Tongue (tissue), 3 donors: ENCODE measurements at places on chromosomes 6 and 20. TPM values are rescaled to one million over a fixed set of nuclear protein-coding genes. Genes with fewer than 3 reads are reported as not detected.

DNA sequence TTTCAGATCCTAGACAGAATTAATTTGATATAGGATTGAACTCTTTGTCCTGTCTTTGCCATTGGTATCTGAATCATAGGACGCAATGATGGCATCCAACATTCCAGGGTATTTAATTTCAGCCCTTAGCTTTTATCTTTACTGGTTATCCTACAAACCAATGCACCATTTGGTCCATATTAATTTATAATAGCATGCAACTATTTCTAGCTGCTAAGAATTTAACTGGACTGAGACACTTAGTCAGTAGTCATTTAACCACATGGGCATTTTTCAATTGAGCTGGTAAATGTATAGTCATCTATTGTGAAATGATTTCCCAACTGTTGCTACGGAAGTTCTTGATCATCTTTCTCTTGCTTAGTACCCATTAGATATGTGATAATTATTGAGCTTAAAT is 141.1 kb downstream of the CD164 start:
- DNase-seq: no peak

DNA sequence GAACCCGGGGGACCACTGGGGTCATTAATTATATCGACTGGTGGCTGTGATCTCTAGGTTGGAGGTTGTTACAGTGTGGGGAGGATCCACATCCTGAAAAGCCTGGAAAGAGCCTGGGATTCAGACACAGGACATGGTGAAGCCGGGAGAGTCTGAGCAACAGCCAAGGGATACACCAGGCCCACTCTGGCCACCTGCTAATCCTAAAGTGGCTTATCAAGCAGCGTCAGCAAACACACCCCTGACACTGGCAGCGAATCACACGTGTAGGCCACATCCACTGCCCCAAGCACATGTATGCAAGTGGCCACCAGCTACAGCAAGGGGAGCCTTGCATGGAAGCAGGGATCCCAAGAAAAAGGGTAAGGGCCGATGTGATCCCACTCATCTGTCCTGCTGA is 41.0 kb downstream of the GFOD1 start:
- DNase-seq: no peak

DNA sequence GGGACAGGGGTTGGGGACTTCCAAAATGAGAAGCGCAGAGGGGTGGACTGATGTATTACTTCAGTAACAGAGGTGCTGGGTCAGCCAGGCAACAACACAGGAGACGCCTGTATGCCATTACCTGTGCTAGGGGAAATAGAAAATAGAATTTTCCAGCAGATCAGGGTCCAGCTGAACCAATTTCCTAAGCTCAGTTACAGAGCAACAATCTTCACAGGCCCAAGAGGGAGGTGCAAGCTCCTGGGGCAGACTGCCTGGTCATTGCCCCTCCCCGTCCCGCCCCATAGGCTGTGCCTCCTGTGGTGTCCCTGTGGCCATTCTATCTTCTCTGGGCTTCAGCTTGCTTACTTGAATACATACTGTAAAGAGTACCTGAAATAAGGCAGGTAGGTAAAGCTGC is 3.7 kb downstream of the KCNK5 start:
- no peak for DNase-seq

PRICKLE4 gene
- 4.4 TPM for total RNA-seq

DLK2 gene
- 5.2 TPM for total RNA-seq

DNA sequence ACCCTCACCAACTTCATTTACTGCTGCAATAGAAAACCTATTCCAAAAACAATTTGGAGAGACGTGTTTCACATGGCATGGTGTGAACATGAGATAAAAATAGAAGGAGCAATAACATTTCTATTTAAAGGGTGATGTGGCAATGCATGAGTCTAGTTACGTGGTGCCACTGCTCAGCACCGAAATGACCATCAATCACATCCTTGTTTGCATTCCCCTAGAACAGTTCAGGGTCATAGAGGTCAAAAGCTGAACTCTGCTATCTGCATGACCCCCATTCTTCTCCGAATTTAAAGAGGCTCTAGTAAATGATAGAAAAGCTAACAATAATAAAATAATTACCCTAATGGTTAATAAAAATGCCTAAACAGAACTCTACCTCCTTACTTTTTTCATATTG is 29.5 kb downstream of the ROS1 start:
- peak; percentile 9 for DNase-seq

- DNase-seq: no peak
These were observed 15.0 kb downstream of the CCN2 start for GRCh38 chr6:131936156-131936555.

- no peak for DNase-seq
These were observed 95.0 kb downstream of the PHACTR1 start for GRCh38 chr6:12811519-12811918.

GRCh38 chr20:12012241-12013222 is 94.8 kb downstream of the BTBD3 start:
- peak; percentile 25 for DNase-seq

DNA sequence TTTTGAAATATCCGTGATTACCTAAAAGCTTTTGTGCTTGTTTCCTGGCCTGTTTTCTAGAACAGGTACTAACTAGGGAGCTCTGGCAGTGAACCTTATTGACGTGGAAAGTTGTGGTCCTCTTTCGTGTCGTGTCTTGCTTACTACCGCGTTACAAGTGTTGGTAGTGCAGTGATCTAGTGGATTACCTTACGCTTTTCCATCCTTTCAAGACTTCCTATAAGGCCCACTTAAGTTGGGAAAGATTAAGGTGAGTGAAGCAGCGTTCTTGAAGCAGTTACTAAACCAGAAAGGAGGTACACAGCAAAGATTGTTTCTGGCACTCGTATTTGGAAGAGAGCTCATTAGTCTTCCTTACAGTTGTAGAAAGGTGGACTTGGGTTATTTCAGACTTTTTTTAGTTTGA is 1.9 kb downstream of the PNRC1 start:
- peak; percentile 68 for DNase-seq

- DNase-seq: no peak
These were observed 126.1 kb upstream of the UST start for GRCh38 chr6:148620579-148621298.

GRCh38 chr6:138963531-138963930 is 24.5 kb downstream of the REPS1 start:
- no peak for DNase-seq

GRCh38 chr6:167244064-167244960 is 46.8 kb upstream of the UNC93A start:
- DNase-seq: peak; percentile 57

SIRPG gene
- total RNA-seq: not detected

GRCh38 chr6:167120583-167120903 is 2.4 kb upstream of the CCR6 start:
- no peak for DNase-seq

DNA sequence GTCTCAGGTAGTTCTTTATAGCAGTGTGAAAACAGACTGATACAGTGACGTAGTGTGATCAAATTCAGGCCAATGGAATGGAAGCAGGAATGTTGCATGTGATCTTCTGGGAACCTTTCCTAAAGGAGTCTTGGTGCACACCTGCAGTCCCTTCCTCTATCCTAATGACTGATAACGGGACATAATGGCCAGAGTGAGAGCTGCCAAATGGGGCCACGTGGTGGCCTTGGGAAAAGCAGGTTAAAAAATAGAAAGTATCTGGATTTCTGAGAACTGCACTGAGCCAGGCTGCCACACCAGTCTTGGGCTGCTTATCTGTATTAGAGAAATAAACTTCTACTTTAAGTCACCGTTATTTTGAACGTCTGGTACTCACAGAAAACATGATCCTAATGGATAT is 51.9 kb downstream of the MEP1A start:
- no peak for DNase-seq

- peak; percentile 51 for DNase-seq
These were observed 71.0 kb upstream of the CD83 start for GRCh38 chr6:14046476-14047068.

TRERF1 gene
- 7.1 TPM for total RNA-seq

IRAK1BP1 gene
- total RNA-seq: 8.0 TPM

EMILIN3 gene
- 68.9 TPM for total RNA-seq

CPNE5 gene
- total RNA-seq: 8.7 TPM

PDE7B gene
- total RNA-seq: 14.6 TPM

PHACTR1 gene
- total RNA-seq: 2.5 TPM

DNA sequence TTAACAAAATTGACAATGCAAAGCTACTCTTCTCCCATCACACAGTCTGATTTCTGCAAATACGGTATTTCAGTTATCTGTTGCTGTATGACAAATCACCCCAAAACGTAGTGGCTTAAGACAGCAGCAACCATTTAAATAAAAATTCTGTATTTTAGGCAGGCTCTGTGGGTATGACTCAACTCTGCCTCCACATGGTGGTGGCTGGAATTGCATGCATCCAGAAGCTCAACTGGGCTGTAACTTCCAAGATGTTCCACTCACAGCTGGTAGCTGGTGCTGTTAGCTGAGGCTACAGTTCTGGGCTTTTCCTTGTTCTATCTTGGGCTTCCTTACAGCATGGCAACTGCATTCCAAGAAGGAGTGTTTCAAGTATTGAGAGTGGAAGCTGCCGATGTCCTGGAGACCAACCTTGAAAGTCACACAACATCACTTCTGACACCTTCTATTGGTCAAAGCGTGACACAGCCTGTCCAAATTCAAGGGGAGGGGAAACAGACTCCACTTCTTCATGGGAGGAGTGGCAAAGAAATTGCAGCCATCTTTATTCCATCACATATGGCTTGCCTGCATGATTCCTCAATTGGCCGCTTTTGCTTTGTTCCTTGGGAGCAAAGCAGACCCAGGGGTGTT is 39.7 kb upstream of the TULP1 start:
- DNase-seq: no peak

- DNase-seq: peak; percentile 71
These were observed 198.8 kb upstream of the PREP start for GRCh38 chr6:105601541-105602236.

- DNase-seq: peak; percentile 67
These were observed 36.4 kb downstream of the HLA-DPB1 start for GRCh38 chr6:33112148-33112547.

DNA sequence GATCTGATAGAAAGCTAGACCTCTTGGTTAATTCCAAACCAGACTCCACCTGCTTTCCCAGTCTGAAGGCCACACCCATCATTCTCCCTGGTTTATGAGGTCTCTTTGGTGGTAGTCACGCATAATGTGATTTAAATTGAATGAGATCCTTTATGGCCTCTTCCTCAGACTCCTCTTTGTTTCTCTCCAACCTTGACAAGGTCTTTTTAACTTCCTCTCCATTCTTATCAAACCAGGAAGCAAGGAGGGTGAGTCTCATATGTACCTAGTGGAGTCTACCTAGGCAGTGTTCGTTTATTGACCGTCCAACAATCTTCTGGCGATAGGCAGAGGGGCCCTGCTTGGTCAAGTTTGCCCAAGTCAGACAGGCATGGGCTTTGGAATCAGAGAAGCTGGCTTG is 184.2 kb upstream of the LAMP5 start:
- DNase-seq: no peak

DNA sequence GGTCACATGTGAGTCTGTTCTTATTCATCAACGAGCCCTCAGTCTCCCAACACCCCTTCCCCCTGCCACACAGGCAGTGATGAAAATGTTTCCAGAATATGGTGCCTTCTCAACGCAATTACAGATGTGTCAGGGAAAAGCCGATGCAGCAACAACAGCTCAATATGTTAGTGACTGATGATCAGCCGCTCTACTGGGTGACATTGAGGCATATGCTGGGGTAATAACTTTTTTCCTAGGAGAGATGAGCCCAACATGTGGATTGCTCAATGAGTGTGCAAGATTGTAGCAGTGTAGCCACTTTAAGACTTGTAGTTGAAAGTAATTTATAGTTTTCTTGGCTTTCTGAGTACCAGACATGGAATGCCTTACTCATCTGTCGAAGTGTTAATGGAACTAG is 49.4 kb downstream of the DTD1 start:
- DNase-seq: no peak

- no peak for DNase-seq
These were observed 81.9 kb downstream of the TFAP2C start for GRCh38 chr20:56711018-56711417.

DNA sequence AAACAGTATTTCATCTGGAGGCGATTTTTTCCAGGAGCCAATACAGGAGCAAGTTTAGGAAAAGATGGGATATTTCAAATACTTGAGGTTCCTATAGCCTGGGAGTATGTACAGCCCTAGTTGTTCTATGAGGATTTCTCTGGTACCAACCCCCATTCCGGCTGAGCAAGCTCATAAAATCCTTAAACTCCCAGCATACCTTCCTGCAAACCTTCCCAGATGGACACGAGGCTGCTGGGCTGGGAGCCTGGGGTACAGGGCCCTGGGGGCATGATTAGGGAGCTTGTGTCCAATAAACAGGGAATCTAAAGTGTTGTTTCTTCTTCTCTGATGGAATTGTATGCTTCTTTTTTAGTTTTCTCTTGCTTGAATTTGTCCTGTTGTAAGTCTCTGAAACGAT is 1.5 kb downstream of the PRRC2A start:
- DNase-seq: no peak

GRCh38 chr20:59937150-59937549 is 3.0 kb downstream of the PPP1R3D start:
- no peak for DNase-seq

BEND6 gene
- total RNA-seq: 4.9 TPM

HCK gene
- total RNA-seq: 3.7 TPM

ARFGEF3 gene
- 3.3 TPM for total RNA-seq

DNA sequence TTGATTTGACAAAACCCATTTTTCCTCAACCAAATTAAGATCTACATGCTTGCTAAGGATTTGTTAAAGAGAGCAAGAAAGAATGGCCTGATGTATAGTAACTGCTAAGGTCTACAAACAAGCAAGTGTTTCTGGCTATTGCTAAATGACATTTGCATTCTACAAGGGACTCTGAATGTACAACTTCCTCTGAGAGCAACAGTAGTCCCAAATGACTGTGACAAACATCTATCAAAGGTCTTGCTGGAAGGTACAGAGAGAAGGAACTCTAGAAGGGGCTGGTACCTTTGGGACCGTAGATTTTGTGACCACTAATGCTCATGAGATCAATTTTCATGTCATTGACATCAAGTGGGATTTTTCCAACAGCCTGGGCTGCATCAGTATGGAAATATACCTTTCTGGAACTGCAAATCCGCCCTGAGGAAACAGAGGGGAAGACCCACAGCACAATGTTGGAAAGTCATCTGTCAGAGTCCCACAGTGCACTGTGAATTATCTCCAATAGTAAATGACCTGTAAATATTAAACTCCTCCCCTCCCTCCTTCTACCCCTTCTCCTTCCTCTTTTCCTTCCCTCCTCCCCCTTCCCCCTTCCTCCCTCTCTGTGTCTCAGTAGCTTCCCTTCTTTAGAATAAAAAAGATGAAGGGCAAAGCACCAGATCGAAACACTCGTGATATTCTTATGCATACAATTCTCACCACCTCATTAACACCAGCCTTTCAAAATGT is 15.9 kb upstream of the CPNE1 start:
- no peak for DNase-seq
